ENCODE measurements at places on chromosomes 3 and 15.

GRCh38 chr3:149999421-149999820 is 28.7 kb upstream of the PFN2 start:
- DNase-seq: no peak

GRCh38 chr15:97597801-97598200 is 362.7 kb upstream of the ARRDC4 start:
- no peak for DNase-seq

DNA sequence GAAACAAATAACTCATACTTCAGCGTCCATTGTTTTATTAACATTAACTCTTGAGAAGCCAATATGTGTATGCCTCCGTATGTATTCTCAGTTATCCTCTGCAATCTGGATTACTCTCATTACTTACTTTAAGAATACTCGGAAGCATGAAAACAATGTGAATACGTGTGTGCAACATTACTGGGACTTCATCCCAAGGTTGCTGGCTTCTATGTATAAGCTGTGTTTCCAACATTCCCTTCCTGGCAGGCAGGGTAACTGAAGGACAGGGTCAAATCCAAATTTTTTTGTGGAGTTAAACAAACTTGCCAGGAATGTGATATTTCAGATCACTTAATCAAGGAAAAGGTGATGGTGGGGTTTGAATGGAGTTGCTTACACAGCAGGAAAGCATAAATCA is 34.5 kb upstream of the NR1I2 start:
- no peak for DNase-seq

GRCh38 chr15:33639978-33640377 is 328.3 kb upstream of the CHRM5 start:
- DNase-seq: no peak

DNA sequence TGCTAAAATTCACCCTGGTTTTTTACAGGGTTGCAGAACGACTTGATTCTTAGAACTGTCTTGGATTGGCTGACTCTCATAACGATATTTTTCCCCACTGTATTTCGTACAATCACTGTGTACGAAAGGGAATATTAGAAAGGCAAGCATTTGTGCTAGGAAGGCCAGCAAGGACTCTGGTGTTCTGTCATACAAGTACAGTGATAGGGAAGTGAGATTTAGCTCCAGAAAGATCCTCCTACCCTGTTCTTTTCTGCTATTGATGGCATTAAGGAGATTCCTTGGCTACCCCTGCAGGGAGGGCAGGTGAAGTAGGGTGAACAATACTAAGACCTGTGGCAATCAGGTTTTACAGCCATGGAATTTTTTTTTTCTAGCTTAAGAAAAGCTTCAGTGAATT is 53.8 kb upstream of the SCAANT1 start:
- DNase-seq: no peak

GRCh38 chr3:17336291-17336690 is 406.1 kb downstream of the TBC1D5 start:
- no peak for DNase-seq

DNA sequence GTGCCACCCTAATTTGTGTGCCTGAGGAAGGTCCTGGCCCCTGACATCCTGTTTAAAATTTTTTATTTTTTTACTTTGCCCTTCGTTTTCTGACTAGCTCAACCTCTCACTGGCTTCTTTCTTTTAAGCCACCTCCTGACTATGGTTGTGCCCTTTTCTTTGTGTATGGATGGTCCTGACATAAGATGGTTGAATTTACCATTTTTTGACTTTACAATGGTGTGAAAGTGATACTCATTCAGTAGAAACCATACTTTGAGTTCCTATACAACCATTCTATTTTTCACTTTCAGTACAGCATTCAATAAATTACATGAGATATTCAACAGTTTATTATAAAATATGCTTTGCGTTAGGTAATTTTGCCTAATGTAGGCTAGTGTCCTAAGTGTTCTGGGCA is 74.3 kb upstream of the PTX3 start:
- no peak for DNase-seq

GRCh38 chr3:69809076-69809835 is 70.0 kb downstream of the MITF start:
- DNase-seq: no peak

DNA sequence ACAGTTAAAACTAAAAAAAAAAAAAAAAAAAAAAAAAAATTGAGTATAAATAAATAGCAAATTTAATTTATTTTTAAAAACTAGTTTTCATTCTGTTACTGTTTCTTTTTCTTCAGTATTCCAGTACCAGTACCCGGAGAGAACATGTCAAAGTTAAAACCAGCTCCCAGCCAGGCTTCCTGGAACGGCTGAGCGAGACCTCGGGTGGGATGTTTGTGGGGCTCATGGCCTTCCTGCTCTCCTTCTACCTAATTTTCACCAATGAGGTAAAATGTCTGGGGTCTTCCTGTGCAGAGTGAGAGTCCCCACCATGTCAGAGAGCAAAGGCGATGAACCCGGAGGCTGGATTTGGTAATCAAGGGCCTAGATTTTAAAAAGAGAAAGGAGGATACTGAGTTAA is 4.4 kb downstream of the TMEM43 start:
- no peak for DNase-seq

DNA sequence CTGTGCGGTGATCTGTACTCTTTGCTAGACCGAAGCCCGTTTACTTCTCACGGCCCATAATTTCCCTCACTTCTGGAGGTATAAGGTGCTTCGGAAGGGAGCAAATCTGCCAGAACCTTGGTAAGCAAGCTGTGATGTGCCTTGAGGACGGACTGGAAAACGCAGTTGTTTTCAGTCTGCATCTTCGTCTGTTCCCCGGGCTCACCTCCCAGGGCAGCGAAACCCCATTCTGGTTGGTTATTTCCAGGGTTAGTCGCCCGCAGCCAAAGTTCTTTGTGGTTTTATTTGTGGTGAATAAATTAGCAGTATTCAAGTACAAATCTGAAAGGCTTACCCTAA is 401 bp downstream of the RAMAC start:
- peak; percentile 9 for DNase-seq

- DNase-seq: no peak
Observed at GRCh38 chr3:14423197-14423743, 20.9 kb downstream of the SLC6A6 start.

DNA sequence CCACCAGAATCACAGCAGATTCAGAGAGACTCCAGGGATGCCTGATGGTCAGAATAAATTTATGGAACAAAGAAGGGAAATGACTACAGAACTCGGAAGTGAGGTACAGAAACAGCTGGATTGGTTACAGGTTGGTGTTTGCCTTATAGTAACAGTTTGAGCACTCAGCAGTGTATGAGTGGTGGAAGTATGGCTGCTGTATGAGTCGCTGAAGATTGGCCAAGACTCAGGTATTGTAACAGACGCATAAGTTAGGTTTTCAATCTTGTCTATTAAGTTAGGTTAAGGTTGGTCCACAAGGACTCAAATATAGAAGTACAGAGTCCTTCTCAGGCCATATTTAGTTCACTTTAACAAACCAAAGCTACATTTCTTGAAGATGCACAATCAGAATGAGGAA is 33.1 kb downstream of the ATP13A5 start:
- no peak for DNase-seq

- no peak for DNase-seq
Observed at GRCh38 chr3:134357914-134358811, 16.1 kb downstream of the AMOTL2 start.

DNA sequence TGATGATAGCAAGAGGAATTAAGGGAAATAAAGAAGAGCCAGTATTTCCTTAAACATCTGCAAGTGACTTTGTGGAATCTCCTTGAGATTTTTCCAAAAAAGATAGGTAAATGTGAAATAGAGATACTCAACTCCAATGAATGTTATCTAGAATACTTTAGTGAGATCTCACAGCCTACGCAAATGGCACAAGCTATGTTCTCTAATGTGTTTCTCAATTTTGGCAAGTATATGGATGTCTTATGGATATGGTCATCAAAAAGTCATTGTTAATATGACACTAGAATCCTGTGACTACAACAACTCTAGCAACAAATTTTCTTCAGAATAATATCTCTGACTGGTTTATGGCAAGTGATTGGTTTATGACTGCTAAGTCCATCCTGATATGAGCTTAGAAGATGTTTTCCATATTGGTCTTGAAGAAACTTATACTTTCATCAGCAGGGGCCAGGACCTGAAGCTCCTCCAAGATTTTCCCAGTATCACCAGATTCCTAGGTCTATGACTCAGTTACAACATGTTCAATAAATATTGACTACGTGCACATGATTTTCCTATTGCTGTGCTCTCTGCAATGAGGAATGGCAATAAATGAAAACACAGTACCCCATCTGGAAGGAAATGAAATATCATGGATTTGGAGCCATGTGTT is 170.9 kb upstream of the THBS1 start:
- no peak for DNase-seq

GRCh38 chr3:187252311-187252710 is 39.2 kb downstream of the MASP1 start:
- DNase-seq: no peak

GRCh38 chr15:63030101-63030551 is 12.4 kb upstream of the TPM1 start:
- no peak for DNase-seq

GRCh38 chr3:186049001-186049400 is 59.9 kb downstream of the ETV5 start:
- DNase-seq: no peak

DNA sequence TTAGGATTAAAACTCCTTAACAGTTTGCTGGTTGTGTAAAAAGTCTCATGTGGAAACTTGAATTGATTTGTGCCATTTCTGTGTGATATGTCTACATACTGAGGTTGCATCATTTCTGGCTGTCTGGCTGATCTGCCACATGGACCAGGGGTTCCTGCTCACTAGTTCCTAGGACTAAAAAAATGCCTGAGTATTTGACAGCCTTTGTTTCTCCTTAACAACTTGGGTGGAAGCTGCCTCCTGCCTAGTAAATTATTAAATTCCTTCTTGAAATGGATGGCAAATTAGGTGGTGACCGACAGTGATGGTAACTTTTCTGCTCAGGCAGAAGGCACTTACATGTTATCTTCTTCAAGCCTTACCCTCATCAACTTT is 226.9 kb upstream of the MRPL3 start:
- DNase-seq: no peak

GRCh38 chr3:64732576-64732975 is 44.8 kb upstream of the ADAMTS9 start:
- DNase-seq: no peak

- DNase-seq: no peak
Observed at GRCh38 chr3:16508243-16508578, 5.3 kb downstream of the RFTN1 start.

GRCh38 chr15:67105065-67105951 is 39.9 kb downstream of the SMAD3 start:
- DNase-seq: no peak

- DNase-seq: no peak
Observed at GRCh38 chr3:21274079-21274571, 476.9 kb downstream of the ZNF385D start.

DNA sequence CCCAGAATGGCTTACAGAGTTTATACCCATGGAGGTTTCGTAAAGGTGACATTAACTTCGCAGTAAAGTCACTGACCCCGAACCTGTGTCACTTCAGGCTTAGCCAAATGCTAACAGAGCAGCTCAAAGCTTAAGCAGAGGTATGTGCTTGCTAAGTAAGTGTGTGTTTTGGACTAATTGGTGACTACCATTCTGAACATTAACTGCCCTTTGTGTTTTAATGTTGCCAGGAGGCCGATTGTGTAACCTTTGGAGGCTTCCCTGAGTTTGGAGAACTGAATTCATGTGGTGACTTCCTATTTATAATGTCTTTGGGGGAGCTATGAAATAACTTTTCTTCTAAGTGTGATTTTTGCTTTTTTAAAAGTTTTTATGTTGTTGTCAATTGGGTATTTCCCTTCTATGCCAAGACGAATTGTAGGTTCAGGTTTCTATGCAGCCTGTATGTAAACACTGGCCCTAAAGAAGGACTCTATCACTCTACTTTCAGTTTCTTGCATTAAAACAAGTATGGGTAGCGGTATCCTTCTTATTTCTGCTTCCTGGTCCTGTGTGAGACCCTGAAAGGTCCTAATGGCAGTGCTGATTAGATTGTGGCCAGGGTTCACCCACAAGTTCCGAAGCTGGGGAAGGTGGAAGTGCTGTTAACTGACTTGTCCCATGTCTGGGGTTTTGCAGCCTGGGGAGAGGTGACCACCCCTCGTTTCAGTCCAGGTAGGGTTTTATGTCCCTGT is 86.3 kb downstream of the IGF1R start:
- no peak for DNase-seq

GRCh38 chr15:66851311-66852063 is 149.5 kb downstream of the SMAD6 start:
- DNase-seq: peak; percentile 62

GRCh38 chr3:41267975-41268640 is 68.8 kb downstream of the CTNNB1 start:
- DNase-seq: no peak

DNA sequence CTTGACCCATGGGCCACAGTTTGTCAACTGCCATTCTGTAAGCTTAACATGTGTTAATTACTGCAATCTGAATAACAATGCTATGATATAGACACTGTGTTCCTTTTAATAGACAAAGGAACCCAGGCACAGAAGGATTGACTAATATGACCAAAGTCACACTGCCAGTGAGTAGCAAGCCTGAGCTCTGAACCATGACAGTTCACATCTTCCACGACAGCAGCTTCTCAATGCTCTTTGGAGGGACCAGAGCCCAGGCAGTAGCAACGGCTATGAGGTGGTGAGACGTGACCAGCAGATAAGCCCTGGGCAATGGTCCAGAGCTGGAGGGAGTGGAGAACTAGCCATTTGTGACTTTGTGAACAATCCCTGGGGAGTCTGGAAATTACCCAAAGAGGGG is 19.4 kb downstream of the CA12 start:
- DNase-seq: no peak

- DNase-seq: no peak
Observed at GRCh38 chr15:68874788-68875187, 54.1 kb upstream of the ANP32A start.

DNA sequence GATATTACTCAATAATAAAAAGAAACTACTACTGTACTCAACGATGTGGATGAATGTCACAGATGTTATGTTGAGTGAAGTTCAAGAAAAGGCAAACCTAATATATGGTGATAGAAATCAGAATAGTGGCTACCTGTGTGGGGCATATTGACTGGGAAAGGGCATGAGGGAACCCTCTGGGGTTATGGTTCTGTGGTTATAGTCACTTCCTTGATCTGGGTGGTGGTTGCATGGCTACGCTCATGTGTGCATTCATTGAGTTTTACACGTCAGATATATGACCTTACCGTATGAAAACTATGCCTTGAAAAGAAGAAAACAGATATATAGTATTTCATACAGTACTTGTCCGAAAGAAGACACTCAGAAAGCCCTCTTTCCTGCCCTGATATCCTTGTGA is 331.0 kb upstream of the LRRFIP2 start:
- DNase-seq: no peak

GRCh38 chr15:26223720-26224119 is 360.6 kb upstream of the ATP10A start:
- DNase-seq: no peak

GRCh38 chr3:86895202-86895601 is 95.7 kb downstream of the VGLL3 start:
- DNase-seq: no peak

- DNase-seq: no peak
Observed at GRCh38 chr3:9883706-9884554, 3.9 kb upstream of the CIDEC start.

GRCh38 chr3:3714572-3714971 is 84.7 kb upstream of the LRRN1 start:
- DNase-seq: no peak

- no peak for DNase-seq
Observed at GRCh38 chr3:193968380-193968974, 167.5 kb upstream of the HES1 start.
